Midbrain (tissue), 1 donor: ENCODE measurements at places on chromosomes 6 and 20.
A peak's percentile ranks its signal among the peaks of the same experiment; 100 is the strongest.

GRCh38 chr20:25237610-25238318, 10.1 kb upstream of the PYGB start:
- no peak for DNase-seq

DNA sequence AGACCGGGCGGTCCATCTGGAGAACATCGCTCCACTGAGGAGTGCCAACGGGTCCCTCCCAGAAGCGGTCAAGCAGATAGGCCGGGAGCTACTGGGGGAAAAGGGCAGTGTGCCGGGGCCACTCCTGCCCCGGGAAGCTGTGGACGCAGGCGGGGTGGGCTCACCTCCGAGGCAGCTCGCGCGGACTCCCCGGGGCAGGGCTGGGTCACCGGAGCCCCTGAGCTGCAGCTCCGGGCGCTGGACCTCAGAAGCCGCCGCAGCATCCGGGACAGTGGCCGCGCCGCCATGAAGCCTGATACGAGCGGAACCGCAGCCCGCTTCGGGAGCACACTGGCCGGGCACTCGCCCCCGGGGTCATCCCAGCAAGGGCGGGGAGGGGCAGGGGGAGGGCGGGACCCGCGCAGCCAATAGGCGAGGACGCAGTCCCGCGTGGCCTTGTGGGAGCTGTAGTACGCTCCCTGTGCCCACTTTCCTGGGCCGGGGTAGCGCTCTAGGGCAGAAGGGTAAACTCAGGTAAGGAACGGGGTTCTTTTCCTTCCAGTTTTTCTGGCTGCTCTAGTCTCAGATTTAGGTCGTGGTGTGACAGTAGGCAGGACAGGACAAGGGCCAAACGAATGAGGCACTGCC, at the start of gene MOCS1:
TSS of gene MOCS1 (minus strand) at position 332 of the 627 bp plus-strand sequence. CDS start at position 287, 45 bp downstream.
- DNase-seq = peak; percentile 91

GRCh38 chr6:149313070-149313469, 4.4 kb upstream of the TAB2 start:
- DNase-seq = no peak

GRCh38 chr6:34189806-34190503, 44.1 kb upstream of the GRM4 start:
- no peak for DNase-seq

DNA sequence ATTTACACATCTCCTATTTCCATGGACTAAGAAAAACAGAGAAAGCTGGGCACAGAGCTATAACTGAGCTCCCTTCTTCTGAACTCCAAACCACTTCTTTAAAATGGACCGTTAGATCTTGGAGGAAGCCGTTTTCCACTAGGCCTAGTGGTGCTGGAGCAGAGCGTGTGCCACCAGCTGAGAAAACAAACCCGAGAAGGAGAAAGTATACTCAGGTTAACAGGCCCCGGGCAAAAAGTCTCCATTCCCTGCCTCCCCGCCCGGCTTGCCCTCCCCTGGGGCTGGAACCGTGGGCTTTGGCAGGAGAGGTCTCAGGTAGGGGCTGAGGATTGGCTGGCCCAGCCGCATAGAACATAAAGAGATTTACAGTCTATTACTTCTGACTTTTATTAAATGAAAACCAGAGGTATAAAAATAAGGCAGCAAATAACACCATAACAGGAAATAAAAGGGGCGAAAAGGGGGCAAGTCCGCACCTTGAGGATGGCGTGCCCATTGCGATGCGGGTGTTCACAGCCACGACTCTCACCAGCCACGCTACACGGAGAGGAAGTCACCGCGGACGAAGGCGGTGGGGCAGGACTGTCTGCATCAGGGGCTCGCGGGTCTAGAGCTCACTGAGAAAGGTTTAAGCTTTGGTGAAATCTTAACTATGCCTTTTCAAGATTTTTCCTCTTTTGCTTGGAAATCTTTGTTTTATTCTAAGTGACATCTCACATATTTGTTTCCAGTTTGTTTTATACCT, 191.2 kb upstream of the GMDS start:
- no peak for DNase-seq

DNA sequence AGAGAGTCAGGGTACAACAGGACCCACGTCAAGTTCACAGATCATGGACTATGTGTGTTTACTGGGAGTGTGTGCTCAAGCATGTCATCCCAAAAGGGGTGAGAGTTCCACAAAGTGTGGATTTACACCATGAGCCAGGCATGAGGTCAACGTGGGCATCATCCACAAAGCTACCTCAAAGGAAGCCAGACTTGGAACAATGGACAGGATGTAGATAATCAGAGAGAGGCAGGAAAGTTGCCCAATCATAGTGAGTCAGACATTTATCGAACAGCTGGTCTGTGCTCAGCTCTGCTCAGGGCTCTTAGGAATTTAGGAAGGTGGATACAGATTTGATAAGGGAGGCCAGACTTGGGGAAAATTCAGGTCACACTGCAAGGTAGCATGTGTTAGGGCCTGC, 317.2 kb upstream of the CDYL start:
- DNase-seq = no peak

DNA sequence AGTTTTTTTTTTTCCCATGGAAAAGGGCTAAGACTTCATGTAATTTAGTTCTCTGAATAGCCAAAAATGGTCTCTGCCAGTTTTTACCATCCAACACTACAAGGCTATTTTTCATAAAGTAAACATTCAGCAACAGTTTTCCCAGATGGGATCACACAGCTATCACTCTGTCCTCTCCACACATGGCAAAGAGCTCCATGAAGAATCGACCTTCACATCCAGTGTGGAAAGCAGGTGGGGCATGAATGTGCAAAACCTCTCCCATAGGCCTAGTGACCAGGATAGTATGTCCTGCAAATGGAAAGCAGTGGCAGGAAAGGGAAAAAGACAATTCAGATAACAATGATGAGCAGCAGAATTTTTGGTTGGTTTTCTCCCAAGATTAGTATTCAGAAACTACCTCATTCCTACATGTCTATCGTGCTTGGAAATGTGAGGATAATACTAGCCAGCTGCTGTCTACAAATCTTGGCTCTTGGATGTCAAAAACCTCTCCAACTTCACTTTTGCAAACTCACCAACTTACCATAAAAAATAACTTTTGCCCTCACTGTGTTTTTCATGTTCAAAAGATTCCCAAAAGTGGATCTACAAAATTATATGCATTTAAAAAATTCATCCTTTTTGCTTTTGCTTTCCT, 159.7 kb upstream of the MCHR2 start:
- no peak for DNase-seq

DNA sequence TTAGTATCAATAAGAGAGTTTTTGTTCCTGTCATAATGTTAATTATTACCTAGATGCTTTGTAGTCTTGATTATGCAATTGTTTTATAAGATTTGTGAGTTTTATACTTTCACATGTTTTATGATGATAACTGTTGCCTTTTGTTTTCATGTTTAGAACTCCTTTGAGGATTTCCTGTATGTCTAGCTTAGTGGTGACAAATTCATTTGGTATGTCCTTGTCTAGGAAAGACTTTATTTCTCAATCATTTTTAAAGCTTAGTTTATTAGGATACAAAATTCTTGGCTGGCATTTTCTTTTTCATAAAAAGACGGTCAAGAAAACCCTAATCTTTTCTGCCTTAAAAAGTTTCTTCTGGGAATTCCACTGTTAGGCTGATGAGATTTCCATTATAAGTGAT, 849.9 kb upstream of the EYS start:
- DNase-seq = no peak

- no peak for DNase-seq
Observed at GRCh38 chr6:75557068-75557467, 44.6 kb upstream of the SENP6 start.

- peak; percentile 59 for DNase-seq
Observed at GRCh38 chr20:6583134-6583738, 184.2 kb upstream of the BMP2 start.

DNA sequence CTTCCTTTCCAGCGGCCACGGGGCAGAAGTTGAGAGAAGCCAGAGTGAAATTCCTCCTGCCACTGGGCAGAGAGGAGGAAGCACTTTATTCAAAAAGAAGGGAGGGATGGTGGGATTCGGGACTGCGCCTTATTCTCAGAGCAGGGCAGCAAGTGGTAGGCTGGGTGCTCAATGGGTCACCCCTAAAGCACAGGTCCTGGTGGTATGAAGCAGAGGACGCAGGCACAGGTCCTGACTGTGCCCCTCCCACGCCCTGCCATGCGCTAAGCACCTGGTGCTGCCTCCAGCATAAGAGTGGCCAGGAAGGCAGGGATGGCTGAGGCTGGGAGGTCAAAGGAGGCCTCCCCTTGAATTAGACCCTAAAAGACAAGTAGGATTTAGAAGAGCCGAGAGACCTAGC, 4.9 kb upstream of the GRM4 start:
- no peak for DNase-seq

DNA sequence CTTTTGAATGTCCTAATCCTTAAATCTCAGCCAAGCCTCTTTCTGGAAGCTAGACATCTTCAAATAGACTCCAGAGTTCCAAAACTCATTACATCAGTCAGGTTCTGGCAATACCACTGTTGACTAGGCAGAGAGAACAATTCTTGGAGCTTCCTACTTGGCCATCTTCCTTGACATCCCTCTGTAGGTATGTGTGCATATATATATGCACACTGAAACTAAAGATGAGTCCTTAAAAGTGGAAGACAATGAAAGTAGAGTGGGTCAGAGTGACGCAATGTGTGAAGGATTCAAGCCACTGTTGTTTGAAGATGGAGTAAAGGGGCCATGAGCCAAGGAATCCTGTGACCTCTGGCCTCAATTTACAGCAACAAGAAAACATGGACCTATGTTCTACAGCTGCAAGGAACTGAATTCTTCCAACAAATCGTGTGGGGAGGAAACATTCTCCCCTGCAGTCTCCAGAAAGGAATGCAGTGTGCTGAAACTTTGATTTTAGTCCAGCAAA, 18.7 kb upstream of the DUSP22 start:
- DNase-seq = no peak

DNA sequence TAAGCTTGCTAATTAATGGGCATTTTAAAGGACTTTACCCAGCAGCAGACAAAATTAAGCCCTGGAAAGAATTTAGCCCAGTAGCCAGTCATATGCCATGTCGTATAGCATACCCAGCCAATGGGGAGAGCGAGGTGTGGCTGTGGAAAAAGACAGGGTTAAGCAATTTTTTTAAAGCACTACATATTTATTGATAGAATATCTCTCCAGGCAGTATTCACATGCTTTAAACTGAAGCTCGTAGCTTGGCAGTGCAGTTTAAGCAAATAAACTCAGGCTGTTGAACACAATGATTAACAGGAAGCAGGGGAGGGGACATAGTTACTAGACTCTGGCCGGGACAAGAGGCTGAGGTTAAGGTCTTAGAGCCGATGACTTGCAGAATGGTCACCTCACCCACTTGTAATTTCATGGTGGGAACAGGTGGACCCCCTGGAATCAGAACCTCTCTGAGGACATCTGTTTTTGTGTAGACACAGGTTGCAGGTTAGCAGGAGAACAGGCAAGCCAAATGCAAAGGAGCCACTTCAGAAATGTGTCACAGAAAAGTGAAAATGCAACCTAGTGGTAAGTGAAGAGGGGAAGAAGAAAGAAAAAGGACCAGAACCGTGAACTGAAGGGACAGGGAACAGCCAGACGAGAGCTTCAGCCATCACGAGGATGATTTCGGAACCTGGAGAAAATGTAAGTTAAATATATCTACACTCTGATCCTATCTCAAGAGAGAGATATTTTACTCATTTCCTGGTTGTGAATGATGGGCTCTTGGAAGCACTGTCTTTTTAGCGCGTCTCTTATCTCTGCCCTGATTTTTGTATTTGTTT, 7.2 kb downstream of the GCNT2 start:
- no peak for DNase-seq

GRCh38 chr20:6122111-6122872, 538 bp downstream of the FERMT1 start:
- DNase-seq = no peak

GRCh38 chr20:9134346-9134745, 65.5 kb downstream of the PLCB4 start:
- no peak for DNase-seq

DNA sequence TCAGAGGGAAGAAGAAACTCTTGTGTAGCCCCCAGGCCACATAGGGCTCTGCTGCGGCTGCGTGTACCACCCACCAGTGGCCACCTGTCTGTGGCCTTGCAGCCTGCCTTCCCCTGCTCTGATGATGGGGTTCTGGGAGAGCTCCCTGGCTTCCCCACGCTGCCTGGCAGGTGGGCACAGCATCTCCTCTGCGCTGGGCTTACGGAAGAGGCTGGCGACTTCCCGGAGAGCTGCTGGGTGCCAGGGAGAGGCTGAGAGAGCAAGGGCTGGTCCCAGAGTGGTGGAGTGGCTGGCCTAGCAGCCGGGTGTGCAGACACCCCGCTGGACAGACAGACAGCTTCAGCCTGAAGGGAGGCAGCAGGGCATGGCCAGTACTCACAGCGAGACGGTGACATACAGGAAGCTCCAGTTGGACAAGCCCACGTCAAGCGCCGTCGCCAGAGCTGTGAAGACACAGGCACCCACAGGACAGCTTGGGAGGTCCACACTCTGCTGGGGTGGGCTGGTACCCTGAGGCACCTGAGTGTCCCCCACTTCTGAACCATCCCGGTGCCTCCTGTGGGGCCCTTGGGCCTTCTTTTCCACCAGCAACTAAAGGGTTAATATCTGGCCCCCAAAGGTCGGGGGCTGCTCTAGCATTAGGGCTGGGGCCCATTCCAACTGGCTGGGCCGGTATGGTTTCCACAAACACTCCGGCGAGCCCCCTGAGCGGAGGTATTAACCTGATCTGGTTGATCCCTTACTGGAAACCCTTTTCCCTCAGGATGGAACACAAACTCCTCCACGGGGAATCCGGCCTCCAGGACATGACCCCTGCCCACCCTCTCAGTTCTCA, 48.1 kb upstream of the CDH22 start:
- no peak for DNase-seq

DNA sequence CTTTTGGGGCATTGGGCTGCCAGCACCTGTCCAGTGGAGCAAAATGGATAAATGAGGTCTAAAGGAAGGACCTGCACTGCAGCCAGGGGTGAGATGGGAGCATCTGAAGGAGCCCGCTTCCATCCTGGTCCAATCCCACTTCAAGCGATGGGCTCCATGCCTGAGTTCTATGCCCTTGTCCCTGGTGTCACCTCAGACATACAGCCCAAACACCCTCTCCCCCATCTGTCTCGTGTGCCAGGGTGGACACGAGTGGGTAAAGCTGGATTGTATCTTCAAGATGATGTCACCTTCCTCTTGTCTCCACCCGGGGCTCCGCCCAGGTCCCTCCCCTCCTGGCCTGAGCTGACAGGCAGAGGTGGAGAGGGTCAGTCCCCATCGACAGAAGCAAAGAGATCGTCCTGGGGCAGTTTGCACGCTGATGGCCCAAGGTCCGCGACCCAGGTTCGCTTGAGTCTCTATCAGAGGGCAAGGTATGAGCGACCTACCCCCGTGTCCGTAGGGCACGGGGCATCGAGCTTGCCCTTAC, 544 bp downstream of the SMIM29 start:
- DNase-seq = peak; percentile 52

GRCh38 chr6:119627908-119628669, 278.5 kb upstream of the MAN1A1 start:
- no peak for DNase-seq
